GF-D8 (cell line): ENCODE measurements at places on chromosomes 3 and 15.

GRCh38 chr3:190076136-190076535, 44.6 kb downstream of the P3H2 start:
- DNase-seq: no peak

- no peak for DNase-seq
Measured at GRCh38 chr3:151483961-151484520, 23.2 kb upstream of the IGSF10 start.

DNA sequence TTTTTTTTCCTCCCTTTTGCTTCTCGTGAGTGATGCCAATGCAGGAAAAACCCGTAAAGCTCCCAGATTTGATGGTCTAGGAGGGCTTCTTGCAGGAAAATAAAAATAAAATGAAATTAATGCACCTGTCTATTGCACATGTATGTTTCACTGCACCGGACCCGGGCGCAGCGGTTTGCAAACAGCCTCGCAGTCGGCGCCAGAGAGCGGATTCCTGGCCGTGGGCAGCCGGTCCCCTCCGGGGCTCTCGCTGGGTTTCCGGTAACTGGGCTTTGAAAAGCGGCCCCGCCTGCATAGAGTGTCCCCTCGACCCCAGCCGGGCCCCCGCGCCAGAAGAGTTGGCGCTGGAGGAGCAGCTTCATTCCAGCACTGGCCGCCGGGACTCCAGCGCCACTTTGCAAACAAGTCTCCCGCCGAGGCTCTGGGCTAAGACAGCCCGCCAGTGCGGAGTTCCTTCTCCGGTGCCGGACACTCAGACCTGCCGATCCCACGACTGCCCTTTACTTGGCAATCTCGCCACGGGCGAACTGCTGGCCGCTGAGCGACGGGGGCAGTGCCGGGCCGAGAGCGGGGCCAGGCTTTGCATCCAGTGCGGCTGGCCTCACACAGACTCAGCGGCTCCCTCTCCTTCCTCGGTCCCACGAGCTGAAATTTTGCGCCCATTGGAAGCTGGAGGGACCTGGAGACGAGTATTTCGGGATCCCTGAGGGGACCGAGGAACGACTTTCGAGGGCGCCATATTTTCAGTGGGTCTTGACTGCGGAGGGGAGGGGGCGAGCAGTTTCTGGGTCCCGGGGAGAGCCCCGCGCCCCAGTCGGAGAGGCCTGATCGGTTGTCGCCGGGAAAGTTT, 225.9 kb upstream of the C2CD4B start:
- DNase-seq: no peak

DNA sequence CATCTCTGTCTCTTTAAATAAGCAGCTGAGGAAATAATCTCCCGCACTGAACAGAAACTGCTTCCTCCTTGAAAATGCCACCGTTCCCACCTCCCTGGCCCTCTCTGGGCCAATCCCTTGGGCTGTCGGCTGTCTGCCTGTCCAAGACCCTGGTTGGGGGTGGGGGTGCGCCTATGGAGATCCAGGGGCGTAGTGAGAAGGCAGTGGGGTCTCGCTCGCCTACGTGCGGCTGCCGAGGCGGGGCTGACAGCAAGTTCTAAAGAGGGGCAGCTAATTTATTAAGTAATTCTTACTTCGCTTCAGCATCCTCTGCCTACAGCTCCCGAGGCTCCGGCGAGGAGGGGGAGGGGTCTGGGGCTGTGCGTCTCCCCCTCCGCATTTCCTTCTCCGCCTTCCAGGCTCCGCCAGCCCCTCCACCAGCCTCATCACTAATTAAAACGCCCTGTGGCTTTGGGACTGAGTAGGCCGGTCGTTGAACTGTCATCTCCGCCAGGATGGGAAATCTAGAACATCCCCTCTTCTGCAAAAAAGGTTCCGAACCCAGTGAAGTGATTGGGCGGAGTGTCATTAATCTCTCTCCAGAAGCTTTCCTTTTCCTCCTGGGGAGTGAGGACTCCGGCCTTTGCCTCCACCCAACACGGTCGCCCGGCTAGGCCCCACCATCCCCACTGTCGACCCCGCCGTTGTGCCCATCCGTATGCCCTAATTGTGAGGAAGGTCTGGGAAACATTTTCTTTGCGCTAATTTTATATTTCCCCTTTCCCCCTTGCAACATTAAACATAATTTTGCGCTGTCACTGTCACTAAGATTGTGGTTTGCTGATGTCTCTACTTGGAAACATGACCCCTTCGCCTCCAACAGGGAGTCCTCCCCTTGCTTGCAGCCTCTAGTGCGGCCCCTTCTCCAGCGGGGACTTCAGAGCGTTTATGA, 16.9 kb downstream of the NR2F2 start:
- DNase-seq: no peak

GRCh38 chr3:11807686-11808085, 39.0 kb downstream of the TAMM41 start:
- no peak for DNase-seq

GRCh38 chr3:425079-425478, 228.5 kb downstream of the CHL1 start:
- DNase-seq: no peak

- no peak for DNase-seq
Measured at GRCh38 chr15:80856809-80857377, 77.7 kb downstream of the CEMIP start.

DNA sequence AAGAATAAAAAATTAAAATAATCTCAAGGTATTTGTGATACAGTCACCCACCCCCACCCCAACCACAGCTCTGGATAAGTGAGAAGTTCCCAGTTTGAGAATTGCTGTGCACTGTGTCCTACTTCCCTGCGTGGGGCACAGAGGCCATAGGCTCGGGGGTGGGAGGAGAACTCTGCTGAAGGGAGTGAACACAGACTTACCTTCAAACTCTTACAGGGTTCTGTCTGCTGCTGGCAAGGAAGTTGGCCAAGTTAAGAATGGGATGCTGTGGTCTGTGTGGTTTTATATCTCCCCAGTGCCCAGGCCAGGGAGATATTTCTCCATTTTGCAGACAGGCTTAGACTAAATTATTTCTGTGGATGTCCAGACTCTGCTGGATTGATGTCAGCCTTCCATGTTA, 37.6 kb downstream of the SPTSSB start:
- DNase-seq: peak; percentile 82

- DNase-seq: no peak
Measured at GRCh38 chr3:76111808-76112207, 326.5 kb upstream of the ZNF717 start.

DNA sequence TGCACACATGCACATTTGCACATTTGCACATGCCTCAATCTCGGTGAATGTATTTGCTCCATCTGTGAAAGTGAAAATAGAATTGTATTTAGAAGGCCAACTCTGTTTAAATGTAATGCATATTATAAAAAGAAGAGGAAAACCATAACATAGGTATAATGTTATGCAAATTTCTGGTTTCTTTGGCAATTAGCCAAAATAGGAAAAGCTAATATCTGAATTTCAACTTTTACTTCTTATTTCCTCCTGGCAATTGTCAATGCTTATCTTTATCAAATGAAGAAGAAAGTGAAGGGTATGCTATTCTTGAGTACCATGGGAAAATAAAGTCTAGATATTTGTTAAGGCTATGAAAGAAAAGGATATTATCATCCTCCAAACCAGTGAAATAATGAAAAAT, 76.7 kb upstream of the SLC2A2 start:
- DNase-seq: no peak

DNA sequence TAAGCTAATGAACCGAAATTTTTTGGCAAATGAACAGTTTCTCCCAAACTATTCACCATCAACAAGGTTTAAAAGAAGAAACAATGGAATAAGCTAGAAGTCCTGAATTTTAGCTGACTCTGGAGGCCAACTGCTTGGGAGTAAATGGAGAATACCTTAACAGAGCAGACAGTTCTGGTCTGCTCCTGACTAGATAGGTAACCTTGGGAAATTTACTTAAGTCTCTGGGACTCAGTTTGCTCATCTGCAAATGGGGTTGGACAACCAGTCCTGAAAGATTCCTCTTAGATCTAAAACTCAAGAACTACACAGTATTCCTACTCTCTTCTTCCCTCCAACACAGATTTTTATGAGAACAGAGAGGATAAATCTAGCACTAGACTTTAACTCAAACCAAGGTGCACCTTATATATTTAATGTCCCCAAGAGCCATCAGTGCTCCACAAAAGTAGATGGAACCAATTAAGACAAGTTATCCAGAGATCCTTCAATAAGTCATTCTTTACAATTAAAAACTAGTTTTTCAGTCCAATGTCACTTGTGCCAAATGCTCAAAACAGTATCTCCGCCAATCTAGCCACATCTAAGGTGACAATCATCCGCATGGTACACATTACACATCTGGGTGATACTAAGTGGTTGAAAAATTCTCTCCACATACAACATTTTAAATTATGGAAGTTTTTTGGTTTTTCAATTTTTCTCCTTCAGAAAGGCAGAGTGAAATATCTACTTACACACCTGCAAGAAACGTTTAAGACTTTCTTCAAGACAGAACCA, 1.5 kb downstream of the RHOA start:
- no peak for DNase-seq

DNA sequence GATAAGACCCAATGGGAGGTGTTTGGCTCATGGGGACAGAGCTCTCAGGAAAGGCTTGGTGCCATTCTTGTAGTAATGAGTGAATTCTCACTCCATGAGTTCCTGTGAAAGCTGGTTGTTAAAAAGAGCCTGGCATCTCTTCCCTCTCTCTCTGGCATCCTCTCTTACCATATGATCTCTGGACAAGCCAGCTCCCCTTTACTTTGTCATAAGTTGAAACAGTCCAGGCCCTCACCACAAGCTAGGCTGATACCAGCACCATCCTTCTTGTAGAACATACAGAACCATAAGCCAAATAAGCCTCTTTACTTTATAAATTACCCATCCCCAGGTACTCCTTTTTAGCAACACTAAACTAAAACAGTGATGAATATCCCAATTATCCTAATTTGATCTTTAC, 166.9 kb upstream of the TMC3 start:
- DNase-seq: no peak

DNA sequence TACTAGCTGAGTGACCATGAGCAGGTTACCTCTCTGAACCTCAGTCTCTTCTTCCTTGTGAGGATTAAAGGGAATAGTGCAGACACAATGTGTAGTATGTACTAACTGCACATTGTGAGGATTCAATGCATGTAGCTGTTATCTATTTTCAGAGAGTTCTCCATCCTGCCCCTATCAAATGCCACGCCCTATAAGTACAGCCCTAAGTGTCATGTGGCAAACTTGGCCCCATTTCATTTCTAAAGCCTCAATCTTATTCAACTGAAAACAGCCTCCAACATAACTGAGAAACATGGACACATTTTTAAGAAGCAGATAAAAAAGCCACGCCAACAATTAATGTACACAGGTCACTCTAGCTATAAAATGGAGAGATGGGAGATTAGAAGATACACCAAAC, 220.0 kb downstream of the TBL1XR1 start:
- no peak for DNase-seq

DNA sequence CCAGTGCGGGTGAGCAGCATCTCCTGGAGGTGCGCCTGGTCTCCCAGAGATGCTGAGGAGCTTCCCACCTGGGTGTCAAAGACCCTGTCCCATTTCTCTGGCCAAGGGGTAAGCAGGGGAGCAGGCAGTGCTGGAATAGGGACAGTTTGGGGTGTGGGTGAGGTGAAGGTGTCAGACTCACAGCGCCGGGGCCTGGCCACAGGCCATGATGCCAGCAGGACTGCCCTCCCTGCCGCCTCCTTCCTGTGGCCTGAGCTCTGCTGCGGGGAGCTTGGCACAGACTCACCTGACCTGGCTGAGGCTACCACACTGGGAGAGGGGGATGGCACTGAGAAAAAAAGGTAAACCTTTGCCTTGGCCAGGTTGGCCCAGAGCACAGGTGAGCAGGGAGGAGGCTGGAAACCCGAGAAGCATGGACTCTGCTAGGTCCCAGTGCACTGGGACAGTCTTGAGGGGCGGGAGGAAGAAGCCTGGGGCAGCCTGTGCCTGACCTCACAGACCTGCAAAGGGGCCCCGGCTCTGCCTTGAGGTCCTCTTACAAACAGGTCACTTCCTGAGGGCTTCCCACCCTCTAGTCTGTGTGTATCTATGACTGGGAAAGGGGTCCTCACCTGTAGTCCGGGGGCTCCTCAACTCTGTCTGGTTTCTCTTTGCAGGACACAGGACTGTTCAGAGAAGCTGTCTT, 28.2 kb downstream of the GRAMD2A start:
- no peak for DNase-seq

GRCh38 chr3:177411201-177411600, 213.9 kb upstream of the TBL1XR1 start:
- DNase-seq: no peak

DNA sequence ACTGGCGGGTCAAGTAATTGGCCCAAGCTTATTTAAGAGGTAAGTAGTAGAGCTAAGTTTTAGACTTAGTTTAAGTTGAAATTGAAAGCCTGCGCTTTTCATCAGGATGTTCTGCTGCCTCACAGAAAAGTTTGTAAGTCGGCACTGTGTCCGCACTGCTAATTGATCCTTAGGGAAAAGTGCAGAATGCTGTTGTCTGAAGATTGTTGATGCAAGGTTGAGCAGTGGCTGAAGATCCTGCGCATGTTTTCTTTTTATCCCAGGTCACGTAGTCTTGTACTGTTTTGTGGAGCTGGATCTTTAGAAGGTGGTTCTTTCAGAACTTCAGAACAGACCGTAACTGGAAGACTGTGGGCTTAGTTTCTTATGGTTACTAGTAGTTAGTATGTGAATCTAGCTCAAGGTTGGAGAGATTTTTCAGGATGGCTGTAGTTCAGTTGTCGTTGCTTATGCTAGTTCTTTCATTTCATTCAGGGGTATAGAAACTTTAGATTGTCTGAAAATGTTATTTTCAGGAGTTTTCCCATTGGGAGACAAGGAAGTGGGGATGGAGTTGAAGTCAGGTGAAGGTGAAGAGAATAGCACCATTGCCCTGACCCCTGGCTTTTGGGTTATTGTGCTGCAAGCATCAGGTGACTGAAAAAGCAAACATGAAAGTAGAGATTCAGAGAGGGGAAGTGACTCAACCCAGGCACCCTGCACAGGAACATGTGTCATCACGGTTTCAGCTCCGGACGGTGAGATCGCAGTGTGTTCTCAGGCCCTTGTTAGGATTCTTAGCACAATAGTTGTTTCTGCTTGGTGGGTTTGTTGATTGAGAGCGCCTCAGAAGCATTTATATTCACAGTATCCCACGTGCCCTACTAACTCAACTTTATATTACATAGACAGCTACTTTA, 32.8 kb downstream of the AKAP13 start:
- DNase-seq: peak; percentile 66

DNA sequence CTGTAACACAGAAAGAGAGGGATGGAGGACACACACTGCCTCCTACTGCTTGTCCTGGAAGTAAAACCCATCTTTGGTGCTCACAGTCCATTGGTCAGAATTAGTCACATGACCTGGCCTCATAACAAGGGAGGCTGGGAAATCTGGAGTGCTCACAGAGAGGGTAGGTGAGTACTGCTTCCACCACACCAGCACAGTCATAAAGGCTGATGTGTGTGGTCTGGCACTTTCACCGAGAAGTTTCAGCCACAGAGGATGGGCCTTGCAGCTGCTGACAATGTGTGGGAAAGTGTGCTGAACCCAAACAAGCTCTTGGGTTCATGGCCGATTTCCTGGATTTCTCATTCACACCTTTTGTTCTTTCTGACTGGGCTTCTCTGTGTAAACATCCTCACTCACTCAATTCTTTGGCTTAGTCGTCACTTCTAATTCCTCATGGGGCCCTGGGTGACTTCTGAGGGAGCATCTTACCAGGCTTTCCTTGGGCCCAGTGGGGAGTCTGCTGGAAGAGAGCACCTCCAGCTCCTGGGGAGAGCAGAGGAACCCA, 100.7 kb downstream of the ASB7 start:
- DNase-seq: no peak

GRCh38 chr3:120567370-120568201, 28.6 kb upstream of the NDUFB4 start:
- no peak for DNase-seq
